Amniotic stem cell (primary cell): ENCODE measurements at places on chromosomes 11 and 22.

GRCh38 chr11:10590218-10590915 is 21.9 kb upstream of the LYVE1 start:
- no peak for DNase-seq

GRCh38 chr11:39542460-39542859 is 1917.0 kb downstream of the LRRC4C start:
- no peak for DNase-seq

- no peak for DNase-seq
These were observed 1251.9 kb downstream of the BRD1 start for GRCh38 chr22:48575618-48576332.

DNA sequence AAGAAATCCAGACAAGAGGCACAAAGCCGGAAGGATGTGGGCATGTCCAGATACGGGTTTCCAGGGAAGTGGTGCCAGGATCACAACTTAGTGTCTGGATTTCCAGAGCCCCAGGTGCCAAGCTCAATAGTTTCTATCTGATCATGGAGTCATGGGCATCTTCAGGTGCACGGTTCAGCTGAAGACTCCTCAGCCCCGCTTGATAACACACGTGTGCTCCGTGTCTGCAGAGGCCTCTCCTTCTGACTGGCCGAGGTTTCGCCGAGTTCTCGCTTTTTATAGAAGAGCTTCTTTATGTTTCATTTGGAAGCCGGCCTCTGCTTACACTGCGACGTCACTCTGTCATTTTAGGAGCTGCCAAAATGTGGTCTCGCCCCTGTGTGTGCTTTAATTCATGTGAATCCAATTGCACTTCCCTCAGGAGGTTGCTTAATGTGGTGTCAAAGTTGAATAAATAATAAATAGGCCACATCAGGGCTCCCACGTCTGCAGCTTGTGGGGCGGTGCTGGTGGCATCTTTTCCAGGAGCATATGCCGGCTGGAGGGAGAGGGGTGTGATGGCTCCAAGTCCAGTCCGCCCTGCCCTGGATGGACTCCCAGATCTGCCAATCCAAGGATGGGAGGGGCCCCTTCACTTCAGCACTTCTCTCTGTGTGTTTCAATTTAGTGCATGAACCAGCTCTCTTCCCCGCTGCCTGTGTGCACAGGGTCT is 1410.8 kb downstream of the TBC1D22A start:
- DNase-seq = no peak
